ENCODE measurements at places on chromosomes 12 and 14.
A peak's percentile ranks its signal among the peaks of the same experiment; 100 is the strongest.

DNA sequence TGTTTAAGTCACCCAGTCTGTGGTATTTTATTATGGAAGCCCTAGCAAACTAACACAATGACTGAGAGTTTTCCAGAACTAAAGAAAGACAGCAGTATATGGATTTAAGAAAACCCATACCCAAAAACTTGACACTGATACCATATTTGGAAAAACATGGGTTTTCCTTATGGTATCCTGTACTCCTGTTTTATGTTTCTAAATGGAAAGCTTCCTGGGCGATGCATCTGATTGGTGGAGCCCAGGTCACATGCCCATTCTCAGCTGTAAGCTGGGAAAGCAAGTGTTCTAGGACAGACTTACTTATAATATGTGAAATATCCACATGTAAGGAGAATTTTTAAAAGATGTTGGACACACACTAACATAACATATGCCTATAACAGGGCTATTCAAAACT is 4.5 kb upstream of the RNASE4 start:
- DNase-seq: peak; percentile 45

DNA sequence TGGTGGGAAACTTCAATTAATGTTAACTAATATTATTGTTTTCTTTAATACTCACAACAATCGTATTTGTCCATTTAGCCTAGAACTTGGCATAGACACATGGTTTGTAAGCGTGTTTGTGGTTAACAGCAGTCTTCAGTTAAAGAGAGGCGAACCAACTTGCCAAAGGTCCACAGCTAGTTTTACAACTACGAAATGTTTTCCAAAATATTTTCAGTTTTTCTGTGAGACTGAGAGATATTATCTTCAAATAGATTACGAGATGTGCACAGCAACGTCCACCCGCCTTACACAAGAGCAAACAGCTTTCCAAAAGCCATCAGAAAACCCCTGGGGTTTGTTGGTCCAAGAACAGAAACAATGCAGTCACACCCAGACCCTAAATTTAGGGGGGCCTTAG is 58.6 kb upstream of the RASSF3 start:
- DNase-seq: peak; percentile 53

DNA sequence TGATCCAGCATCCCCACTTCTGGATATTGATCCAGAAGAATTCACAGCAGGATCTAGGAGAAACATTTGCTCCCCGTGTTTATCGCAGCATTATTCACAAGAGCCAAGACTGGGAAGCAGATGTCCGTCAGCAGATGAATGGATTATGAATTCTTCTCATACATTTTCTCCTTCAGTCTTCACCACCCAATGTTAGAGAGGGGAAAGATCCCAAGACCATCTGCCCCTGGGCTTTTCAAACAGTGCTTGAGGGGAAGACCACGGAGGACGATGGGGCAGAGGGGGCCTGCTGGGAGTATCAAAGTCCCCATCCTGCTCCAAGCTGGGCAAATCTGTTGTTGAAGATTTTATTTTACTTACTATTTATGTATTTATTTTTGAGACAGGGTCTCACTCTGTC is 41.1 kb downstream of the SERPINA3 start:
- DNase-seq: no peak

DNA sequence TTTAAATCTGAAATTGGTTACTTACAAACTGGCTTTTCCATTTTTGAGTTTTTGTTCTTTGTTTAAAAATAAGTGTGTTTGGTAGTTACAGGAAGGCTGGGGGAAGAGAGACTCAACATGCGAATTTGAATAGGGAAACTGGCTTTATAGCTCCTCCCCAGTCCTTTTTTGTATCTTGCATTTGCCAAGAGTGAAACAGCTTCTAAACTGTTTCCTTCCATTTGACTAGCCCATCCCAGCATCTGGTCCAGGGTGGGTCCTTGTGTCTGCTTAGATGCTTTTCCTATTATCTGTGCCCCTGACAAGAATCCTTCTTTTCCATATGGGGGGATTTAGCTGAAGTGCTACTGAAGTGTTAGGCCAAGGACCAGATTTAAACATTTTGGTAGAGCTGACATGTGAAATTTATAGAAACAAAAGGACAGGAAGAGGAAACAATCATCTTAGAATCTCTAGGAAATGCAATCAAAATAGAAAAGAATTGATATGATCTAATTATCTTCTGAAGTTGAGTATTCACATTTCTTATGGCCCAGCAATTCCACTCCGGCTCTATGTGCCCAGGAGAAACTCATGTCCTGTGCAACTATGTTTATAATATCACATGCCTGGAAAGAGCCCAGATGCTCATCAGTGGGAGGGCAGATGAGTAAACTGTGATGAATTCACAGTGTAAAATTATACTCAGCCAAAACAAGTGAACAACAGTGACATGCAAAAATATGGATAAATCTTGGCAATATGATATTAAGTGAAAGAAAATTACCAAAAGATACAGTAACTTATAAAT is 7.4 kb downstream of the SMOC1 start:
- no peak for DNase-seq

- peak; percentile 37 for DNase-seq
These were observed 272.7 kb downstream of the AEBP2 start for GRCh38 chr12:19712041-19712440.

- no peak for DNase-seq
These were observed 45.7 kb downstream of the LMO3 start for GRCh38 chr12:16560273-16560672.

DNA sequence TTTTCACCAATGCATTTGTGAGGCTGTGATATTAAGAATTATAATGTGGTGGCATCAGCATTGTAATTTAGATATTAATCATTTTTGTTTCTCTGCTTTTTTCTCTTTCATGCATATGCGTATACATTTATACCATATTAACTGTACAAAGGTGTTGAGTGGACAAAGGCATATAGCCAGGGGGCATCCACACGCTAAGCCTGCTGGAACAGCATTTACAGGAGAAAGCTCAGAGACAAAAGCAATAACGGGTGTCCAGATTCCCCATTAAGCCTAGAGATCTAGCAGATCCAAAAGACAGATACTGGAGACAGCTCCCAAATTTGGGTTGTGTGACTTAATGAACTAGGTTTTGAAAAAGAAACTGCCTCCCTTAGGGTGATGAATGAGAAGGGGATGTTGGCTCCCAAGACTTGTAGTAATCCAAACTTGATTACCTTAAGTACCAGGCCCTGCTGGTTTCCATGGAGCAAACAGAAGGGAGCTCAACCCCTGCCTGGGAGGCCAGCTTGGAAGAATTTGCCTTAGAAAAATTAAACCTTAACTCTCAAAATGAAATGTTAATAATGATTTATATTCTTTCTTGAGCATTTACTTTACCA is 181.9 kb downstream of the SLC6A15 start:
- DNase-seq: no peak
